ENCODE measurements at places on chromosomes 11 and 22.

- no peak for DNase-seq
These were observed 1.6 kb upstream of the PAX6 start for GRCh38 chr11:31812383-31813381.

GRCh38 chr11:74773476-74773875 is 24.8 kb downstream of the RNF169 start:
- DNase-seq = no peak

- DNase-seq = no peak
These were observed 147.1 kb downstream of the CADM1 start for GRCh38 chr11:115357066-115357465.

DNA sequence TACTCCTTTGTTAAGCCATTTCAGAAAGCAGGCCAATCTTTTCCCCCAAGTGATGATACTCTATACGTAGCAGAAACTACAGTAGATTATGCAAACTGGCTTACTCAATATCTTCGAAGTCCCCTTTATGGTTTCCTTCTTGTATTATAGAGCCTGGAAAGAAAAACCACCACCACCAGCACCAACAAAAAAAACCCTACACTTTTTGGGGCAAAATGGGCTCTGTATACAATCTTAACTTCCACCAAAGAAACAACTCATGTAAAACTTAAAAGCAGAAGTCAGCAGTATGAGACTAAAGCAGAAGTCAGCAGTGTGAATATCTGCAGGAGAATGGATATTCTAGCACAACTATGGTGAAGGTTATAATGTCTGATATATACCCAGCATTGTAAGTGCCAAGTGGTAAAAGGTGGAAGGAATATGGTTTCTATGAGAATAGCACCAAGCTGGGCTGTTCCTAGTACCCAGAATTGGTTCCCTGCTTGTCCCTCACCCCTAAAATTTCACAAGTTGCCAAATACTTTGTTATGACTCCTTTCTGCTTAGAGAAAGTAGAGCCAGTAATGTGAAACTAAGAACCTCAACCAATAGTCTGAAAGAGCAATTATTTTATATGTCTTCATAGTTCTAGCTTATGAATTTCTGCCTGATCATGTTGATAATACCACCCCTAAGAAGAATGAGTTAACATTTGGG is 252.1 kb downstream of the SBF2 start:
- no peak for DNase-seq

GRCh38 chr11:133978794-133979193 is 22.0 kb upstream of the IGSF9B start:
- DNase-seq = no peak

DNA sequence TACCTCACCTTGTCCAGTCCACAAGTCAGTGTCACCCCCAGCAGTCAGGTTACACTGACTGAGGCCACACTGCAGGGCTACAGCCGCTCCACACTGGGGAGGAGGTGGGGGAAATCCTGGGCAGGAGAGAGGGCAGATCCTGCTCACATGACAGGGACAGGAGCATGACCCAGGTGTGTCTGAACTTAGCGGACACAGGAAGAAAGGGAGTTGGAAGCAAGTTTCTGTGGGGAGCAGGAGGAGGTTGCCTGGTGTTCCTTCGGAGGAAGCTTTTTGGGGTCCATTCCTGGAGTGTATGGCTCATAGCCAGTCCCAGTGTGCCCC is 5.9 kb downstream of the MMP11 start:
- no peak for DNase-seq

DNA sequence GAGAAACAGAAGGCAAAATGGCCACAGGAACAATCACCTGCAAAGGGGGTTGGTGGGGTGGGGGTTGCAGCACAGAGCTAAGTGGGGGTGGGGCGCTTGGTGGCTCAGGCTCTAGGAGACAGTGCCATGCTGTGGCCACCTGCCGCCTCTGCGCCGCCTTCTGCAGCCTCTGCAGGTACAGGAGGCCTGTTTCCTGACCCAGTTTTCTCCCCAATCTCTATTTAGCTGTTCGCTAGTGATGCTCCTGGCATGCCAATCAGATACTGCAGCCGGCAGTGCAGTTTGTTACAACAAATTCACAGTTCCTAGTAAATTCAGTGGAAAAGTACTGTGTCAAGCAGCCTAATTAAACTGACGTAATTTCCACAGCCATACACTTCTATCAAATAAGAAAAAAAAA is 106.4 kb downstream of the SERGEF start:
- DNase-seq = no peak

DNA sequence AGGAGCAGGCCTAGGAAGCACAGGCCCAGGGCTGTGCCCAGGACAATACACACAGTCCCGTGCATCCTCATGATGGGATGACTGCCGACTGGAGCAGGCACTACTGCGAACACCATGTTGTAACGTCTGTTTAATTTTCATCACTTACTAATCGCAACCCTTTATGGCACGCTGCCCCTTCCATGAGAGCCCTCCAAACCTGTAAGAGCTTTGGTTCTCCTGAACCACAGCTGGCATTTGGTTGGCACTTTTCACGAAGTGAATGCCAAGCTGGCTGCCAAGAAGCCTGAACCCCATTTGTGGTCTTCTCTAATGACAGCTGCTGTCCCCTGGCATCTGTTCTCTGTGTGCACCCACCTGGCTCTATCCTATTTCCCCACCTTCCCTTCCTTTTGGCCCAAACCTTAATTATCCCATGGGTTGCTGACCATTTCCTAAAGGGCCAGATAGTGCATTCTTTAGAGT is 36.5 kb downstream of the APOL1 start:
- no peak for DNase-seq

DNA sequence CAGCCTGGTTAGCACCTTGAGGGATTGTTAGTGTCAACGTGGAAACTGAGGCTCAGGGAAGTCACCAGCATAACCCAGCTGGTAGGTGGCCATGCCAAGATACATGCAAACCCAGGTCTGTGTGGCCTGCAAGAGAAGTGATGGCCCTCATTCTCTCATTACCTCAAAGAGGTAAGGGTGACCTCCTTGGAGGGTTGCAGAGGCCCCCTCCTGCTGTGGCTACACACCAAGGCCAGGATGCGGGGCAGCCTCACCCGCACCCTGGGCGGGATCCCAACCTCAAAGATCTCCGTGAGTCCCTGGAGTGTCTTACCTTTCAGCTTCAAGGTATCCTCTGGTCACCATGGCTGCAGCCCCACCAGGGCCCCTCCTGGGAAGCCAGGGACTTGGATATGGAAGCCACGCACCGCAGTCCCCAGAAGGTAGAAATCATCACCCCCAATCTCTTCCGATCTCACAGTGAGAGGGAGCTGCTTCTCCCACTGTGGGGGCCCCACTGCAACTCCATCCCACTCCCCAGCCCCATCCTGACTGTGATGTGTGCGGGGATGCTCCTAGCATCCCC is 95.4 kb downstream of the MORC2 start:
- no peak for DNase-seq

GRCh38 chr11:73386546-73386945 is 10.3 kb downstream of the RELT start:
- DNase-seq = no peak

GRCh38 chr11:99739464-99740089 is 718.8 kb downstream of the CNTN5 start:
- no peak for DNase-seq

DNA sequence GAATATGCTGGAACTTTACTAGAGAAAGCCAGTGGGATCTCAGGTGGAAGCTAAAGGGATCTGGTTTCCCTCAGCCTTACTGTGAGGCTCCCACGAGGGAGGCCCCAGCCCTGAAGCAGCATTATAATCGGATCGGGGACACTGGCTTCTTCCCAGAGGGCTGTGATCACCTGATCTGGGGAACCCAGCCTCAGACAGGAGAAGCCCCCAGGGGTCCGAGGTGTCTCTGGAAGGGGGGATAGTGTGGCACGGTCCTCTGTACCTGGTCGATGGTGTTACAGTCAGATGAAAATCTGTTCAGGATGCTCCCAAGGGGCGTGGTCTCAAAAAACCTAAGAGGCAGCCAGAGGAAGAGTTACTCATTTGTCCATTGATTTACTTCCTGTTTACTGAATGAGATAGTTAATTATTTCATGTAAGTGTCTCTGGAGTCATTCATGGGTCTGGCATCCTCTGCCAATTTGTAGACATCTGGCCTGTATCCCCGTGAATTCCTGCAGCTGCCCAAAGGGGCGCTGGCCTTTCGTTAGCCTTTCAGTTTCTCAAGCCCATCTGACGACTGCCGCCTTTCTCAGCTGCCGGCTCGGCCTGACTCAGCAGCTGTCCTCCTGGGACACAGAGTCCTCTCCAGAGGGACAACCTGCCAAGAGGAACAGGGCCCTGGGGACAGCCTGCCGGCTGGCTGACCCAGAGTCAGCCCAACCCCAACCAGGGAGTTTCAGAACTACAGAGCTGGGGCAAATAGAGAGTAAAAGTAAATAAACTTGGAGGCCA is 17.0 kb upstream of the KCNJ11 start:
- DNase-seq = no peak

DNA sequence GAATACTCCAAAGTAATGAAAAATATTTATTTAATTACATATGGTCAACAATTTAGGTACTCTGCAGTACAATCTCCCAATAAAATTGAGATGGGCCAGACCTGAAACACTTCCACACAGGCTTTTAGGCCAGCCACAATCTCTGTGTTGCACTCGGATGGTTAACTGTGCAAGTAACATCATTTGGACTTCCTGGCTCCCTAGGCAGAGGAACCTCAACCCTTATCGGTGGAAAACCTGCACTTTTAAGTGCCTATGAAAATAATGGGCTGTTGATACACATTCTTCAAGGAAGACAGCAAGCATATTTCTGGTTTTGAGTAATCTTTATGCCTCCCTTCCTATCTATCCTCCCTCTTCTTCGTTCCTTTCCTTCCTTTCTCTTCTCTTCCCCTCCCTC is 343.1 kb downstream of the SOX6 start:
- DNase-seq = no peak

- DNase-seq = no peak
These were observed 54.5 kb downstream of the MED15 start for GRCh38 chr22:20561882-20562281.

- DNase-seq = no peak
These were observed 1288.4 kb downstream of the BRD1 start for GRCh38 chr22:48539261-48539660.

DNA sequence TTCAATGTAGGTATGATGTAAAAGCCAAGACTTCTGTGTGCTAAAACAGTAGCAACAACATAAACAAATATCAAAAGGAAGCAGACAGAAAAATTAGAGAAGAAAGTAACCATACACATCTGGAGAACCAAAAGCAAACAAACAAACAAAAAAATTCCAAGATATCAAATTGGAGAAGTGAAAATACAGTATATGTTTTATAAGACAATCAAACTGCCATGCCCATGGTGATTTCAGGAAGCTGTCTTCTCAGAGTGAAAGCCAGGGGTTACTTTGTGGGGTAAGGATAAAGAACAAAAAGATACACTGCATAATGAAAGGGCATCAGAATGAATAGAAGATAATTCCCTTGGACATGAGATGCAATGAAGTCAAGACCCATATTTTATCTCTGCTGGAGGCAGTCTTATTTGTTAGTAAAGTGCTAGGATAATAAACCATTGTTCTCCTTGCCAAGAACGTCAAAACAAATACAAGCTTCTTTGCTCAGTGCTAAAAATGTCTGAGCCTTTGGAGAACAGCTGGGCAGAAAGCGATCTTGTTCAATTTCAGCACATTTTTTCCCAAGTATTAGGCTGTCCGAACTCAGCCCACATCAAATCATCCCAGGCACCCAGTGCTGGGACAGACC is 38.1 kb upstream of the LDLRAD3 start:
- no peak for DNase-seq

GRCh38 chr11:77201370-77201769 is 73.3 kb downstream of the MYO7A start:
- no peak for DNase-seq

- no peak for DNase-seq
These were observed 134.3 kb downstream of the TEAD1 start for GRCh38 chr11:12808519-12808918.

DNA sequence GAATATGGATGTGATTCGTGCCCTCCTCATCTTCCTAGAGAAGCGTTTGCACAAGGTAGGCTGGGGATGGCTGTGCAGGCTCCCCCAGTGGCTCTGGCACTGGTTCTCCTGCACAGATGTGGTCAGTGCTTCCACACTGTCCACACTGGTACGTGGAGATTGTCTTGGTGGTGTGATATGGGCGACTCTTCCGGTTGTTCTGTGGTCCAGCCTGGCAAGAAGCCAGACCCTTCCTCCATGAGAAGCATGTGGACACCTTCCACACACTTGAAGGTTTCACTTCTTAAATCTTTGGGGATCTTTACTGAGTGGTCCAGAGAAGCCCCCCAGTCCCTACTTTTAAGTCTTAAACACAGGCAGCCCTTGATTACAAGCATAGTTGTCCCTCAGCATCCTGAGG is 3.8 kb downstream of the RIC8A start:
- DNase-seq = no peak

DNA sequence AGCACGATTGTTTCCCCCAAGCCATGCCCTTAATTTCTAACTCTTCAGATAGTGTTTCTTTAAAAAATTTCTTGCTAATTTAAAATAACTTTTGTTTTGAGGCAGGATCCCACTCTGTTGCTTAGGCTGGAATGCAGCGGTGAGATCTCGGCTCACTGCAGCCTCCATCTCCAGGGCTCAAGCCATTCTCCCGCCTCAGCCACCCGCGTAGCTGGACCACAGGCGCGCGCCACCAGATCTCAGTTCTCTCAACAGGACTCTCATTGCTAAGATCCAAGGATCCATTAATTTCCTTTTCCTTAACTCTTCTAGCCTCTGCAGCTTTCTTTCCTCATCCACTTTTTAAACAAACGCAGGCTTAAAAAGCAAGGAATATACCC is 327 bp upstream of the MED17 start:
- no peak for DNase-seq

DNA sequence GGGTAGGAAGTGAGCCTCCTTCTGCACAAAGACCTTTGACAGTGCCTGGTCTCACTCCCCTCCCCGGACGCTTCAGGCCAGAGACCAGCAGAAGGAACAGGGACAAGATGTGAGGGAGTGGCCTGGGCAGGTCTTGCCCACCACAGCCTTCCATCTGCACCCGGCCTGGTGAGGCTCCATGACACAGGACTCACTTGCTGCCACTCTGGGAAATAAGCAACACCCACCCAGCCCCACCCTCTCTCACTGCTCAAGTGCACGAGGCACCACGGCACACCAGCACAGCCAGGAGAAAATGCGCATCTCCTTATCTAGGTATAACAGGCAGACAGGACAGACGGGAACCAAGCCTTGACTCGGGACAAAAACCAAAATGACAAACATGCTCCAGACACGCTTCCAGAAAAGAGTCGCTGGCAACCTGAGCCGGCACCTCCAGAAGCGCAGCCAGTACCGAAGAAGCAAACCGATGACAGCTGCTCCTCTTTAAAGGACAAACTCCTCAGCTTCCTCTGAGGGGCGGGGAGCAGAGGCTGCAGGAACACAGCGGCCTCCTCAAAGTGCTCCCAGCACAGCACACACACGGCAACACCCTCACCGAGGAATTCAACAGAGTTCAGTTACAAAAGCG is 41.7 kb downstream of the BRD1 start:
- DNase-seq = no peak

- no peak for DNase-seq
These were observed 68.2 kb downstream of the FBXO7 start for GRCh38 chr22:32542677-32543357.

GRCh38 chr11:69707176-69707575 is 3.4 kb upstream of the FGF19 start:
- DNase-seq = no peak
